ENCODE measurements at places on chromosomes 11 and 22. TPM values are rescaled to one million over a fixed set of nuclear protein-coding genes. Genes with fewer than 3 reads are reported as not detected.
A peak's percentile ranks its signal among the peaks of the same experiment; 100 is the strongest.

BAIAP2L2 gene
- total RNA-seq, result 0.25 TPM

DNA sequence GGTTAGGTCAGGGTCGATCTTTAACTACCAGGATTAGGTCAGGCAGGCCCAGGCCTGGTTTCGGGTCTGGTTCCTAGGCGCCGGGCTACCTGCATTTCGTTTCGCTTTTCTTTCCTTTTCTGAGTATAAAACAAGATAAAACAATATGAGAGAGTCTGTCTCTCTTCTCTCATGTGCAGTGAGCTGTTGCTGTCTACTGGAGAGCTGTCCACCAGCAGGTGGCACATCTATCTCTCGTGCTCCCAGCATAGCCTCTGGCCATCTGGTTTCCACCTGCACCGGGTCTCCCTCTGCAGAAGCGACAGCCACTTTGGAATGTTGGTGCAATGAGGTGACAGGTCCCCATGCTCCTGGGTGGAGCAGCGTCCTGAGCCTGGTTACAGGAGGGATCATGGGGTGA lies 27.6 kb downstream of the RIBC2 start:
- no peak for DNase-seq

- DNase-seq, result peak; percentile 56
Measured at GRCh38 chr11:117970400-117971024, 15.7 kb upstream of the IL10RA start.

- DNase-seq, result no peak
Measured at GRCh38 chr11:63939397-63939891, 642 bp downstream of the NAA40 start.

KCNK4 gene
- total RNA-seq, result not detected

GRCh38 chr11:78654071-78654470 lies 79.4 kb upstream of the NARS2 start:
- no peak for DNase-seq

DNA sequence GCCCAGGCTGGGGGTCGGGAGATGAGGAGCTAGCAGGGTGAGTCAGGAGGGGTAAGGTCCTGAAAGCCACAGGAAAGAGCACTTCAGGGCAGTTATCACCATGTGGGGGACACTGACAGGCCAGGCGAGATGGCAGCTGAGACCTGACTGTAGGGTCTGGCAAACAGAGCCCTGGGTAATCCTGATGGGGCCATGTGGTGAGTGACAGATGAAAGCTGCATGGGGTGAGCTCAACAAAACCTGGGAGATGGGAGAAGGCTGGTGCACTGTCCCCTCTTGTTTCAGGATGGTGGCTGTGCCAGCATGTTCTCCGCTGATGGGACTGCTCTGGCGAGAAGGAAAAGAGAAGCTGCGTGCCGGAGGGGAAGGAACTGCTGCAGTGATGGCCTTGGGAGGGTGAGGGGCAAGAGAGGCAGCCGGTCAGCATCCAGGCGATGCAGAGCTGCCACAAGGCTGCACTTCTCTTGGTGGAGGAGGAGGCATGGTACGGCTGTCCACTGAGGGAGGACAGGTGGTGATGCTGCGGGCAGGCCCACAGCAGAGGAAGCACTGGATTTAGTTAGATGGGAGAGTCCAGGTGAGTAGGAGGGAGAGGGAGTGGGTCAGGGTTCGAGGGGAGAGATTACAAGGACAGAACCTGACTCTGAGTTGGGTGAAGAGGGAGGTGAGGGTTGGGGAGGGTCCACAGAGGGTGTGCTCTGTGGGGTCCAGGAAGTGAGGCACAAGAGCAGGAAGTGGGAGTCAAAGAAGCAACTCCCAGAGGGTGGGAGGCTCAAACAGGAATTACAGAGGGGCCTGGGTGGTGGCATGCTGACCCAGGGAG lies 3.8 kb downstream of the TOP3B start:
- DNase-seq, result no peak

SYT9 gene
- total RNA-seq, result 0.37 TPM
